ENCODE measurements at places on chromosomes 13 and 19.
A peak's percentile ranks its signal among the peaks of the same experiment; 100 is the strongest.

DNA sequence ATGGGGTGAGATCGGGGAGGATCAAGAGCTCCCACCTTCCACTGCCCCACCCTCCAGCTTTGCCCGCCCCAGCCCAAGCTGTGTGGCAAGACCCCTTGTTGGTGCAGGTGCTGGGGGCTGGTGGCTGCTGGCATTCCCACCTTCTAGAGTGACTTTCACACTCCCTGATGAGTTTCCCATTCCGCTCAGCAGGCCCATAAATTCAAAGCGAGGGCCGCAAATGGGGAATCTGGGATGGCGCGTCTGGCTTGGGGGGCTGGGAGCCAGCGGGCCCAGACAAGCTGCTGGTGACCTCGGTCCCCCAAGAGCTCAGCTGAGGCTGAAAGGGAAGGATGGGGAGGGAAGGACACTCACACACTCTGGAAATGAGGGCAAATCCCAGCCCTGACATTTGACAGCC lies 110.3 kb downstream of the GADD45B start:
- DNase-seq = no peak

- DNase-seq = no peak
These were observed 50.8 kb downstream of the FOXO1 start for GRCh38 chr13:40615619-40616018.

DNA sequence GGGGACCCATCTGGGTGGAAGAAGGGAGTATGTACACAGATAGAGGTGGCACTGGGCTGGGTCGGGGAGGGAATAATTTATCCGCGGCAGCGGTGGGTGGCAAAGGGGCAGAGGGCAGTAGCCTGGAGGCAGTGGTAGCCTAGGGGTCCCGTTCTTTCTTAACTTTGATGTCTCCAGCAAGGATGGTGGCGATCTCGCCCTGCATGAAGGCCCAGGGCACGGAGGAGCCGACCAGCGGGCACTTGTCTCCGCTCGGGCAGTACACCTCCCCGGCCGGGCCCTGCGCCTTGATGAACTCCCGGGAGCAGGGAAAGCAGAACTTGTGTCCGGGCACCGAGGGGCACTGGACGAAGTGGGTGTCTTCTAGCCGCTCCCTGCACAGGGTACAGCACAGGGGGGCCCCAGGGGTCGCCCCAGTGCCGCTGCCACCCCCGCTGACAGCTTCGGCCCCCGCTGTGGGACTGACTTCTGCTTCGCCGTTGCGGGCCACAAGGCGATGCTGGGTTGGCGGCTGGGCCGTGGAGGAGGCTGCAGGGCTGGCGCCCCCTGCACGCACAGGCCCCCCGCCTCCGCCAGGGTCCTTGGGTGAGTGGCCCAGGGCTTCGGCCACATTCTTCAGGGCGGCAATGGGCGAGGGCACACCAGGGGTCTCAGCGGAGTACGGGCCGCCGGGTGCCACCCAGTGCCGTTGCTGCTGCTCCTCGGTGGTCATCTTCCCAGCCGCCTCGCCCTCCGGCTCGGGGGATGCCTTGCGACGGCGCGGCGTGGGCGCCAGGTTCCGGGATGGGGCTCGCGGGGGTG lies 1.9 kb downstream of the IRF2BP1 start:
- no peak for DNase-seq

- DNase-seq = peak; percentile 42
These were observed 12.2 kb downstream of the PIP5K1C start for GRCh38 chr19:3687774-3688706.

GRCh38 chr19:39826311-39826945 lies 7.5 kb downstream of the DYRK1B start:
- DNase-seq = no peak

GRCh38 chr13:89066868-89067466 lies 1395.8 kb downstream of the SLITRK5 start:
- no peak for DNase-seq

DNA sequence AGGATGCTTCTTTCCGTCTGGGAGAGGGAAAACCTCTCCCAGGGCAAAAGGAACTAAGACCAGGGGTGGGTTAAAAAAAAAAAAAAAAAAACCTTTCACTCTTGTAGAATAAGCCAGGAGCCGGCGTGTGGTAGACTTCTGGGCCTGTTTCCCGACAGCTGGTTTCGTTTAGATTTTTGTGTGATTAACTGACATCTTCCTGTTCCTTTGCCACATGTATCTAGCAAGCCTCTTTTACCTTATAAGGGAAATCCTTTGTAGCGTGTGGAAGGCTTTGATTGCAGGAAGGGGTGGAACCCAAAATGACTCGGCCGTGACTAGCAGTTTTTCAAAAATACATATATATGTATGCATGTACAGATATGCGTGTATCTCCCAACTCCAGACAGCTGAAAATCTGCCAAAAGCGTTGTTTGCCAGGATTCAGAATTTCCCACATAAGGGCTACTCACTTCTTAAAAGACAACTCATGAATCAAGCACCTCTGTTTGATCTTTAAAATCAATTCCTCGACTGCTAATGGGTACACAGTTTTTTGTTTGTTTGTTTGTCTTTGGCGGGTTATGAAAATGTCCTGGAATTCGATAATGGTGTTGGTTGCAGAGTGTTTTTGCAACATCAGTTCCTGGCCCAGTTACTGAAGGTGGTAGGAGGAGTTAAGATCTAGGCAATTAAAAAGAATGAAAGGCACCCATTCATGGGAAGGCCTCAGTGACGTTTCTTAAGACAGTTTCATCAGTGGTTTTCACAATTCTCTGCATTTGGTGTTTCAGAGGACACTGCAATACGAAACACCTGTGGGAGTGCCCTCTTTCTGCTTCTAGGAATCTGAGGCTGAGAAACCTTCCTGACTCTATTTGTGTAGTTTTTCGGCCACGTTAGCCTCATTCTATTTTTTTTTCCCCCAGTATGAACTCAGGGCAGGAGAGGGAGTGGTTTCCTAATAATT lies 2.7 kb downstream of the TPM4 start:
- peak; percentile 22 for DNase-seq

DNA sequence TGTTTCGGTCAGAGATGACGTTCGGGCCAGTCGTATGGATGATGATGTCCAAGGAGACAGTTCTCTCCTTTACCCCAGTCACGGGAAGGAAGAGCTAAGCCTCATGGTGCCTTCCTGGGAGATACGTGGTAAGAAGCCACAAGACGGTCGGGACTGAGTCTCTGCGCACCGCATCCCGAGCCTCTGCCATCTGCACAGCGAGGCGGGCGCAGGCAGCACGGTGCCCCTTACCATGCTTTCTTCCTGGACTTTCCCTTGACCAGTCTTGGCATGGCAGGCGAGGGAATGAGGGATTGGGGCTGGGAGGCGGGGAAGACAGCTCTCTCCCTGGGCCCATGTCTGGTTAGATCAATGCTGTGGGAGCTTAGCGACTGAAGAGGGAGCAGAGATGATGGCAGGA lies 10.1 kb upstream of the LAIR2 start:
- no peak for DNase-seq

GRCh38 chr19:37551129-37551993 lies 43.2 kb downstream of the ZNF571 start:
- peak; percentile 2 for DNase-seq

DNA sequence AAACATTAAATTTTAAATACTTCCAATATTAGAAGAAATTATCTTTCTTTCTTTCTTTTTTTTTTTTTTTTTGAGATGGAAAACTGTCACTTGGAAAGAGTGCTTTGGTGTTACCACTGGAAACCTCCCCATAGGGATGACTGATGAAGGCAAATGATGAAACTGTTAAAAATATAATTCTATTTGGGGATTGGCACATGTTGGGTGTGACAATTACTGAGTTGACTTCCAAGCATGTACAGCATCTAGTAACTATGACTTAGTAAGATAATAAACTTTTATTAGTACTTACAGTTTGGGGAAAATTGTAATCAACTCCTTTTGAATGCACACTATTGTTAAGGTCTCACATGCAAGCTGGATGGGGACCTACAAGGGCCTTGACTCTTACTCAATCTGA lies 592.5 kb downstream of the KCTD12 start:
- no peak for DNase-seq

DNA sequence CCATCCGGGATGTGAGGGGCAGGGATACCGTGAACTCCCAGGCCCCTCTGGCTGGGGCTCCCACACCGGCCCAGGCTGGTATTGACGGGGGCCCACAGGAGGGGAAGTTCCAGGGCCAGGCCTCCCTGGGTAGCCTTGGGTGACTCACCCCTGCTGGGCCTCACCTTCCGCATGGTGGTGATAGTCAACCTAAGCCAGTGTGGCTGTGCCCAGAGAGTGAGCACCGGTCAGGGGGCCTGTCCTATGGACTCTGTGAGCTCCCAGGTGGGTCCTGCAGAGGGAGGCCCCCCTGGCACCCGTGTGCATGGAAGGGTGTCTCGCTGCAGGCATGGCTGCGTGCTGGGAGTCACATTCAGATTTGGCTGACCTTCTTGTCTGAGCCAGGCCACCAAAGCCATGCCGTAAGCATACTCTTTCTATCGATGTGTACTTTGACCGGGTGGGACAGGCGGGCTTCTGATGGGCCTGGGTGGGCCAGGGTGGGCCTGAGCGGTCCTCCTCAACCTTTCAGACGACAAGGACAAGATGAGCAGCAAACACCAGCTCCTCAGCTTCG lies 27.6 kb downstream of the DHX34 start:
- no peak for DNase-seq

- DNase-seq = no peak
These were observed 14.7 kb downstream of the ZNF574 start for GRCh38 chr19:42090672-42091071.

GRCh38 chr13:99821741-99822140 lies 149.8 kb downstream of the ZIC5 start:
- no peak for DNase-seq

DNA sequence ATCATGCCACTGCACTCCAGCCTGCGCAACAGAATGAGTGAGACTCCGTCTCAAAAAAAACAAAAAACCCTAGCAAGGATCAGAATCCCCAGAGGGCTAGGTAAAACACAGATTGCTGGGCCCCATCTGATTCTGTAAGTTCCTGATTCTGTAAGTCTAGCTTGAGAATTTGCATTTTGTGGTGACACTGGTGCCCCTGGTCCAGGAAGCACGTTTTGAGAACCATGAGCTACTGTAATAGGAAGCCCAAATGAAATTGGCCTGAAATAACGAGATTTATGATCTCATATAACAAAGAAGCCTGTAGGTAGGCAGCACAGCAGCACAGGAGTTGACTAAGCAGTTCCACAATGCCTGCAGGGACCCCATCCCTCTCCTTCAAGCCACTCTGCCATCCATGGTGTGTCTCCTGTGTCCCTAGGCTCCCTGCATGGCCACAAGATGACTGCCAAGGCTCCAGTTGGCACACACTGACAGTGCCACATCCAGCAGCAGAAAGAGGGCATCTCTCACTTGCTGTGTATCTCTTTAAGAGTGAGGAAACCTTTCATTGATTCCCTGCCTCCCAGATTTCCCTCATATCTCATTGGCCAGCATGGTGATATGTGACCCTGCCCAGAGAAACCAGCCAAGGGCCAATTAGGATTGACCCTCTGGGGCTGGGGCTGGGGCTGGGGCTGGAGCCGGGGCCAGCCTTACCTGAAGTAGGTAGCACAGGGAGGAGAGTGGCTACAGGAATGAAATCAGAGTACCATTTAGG lies 21.7 kb downstream of the SIPA1L3 start:
- DNase-seq = no peak

DNA sequence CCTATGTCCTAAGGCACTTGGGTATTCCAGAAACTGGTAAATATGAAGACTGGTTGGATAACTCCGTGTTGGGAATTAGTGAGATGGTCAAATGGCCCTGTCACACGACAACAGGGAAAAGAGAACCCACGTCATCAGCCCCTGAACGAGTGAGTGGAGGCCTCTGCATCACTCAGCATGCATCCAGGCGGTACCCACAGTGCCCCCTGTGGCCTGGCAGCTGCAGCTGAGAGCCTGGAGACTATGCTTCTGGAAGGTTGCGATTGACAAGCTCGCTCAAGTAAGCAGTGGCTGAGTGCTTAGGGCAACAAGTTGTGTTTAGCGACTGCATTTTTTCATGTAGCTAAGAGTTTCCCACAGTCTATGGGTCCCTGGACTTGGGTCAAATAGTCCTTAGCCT lies 55.9 kb downstream of the COL4A2 start:
- no peak for DNase-seq

DNA sequence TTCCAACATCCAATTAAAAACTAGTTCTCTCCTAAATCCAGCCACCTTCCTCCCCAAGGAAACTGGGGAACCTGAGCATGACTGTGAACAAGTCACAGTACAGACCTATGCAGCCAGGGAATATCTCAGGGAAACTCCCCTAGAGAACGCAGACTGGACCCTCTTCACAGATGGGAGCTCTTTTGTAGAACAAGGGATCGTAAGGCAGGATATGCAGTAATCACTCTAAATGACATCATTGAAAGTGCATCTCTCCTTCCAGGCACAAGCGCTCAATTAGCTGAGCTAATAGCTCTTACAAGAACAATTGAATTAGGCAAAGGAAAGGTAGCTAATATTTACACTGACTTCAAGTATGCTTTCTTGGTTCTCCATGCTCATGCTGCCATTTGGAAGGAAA lies 1331.7 kb downstream of the UQCRFS1 start:
- DNase-seq = no peak

DNA sequence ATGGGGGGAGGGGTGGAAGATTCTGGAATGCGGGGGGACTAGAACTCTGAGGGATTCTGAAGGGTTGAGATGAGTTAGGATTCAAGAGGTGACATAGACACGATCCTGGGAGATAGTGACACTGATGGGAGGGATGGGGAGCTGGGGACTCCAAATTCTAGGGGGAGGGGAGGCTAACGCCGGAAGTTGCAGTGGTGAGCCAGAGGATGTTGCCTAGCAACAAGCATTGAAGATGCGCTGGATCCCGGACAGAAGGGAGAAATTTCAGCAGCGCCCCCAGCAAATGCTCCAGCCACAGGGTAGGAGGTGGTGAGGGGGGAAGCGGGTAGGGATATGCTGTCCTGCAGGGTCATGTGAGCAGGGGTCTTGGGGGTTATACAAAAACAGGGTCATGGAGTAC lies 6.9 kb upstream of the LTBP4 start:
- DNase-seq = no peak

GRCh38 chr19:49889687-49890348 lies 6.9 kb downstream of the IL4I1 start:
- peak; percentile 65 for DNase-seq

DNA sequence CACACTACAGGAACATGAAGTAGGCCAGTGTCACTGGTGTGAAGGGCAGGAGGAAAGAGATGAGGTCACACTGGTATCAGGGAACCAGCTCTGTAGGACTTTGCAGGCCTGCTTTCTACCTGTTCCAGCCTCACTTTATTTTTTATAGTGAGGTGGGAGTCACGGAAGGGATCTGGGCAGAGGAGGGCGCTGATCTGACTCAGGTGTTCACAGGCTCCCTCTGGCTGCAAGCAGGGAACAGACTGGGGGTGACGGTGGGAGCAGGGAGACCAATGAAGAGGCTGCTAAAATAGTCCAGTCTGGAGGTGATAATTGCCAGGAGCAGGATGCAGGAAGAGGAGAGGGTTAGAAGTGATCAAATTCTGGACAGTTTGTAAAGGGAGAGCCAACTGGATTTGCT lies 2.8 kb downstream of the THAP8 start:
- DNase-seq = no peak
